ENCODE measurements at places on chromosomes 1 and 21.
A peak's percentile ranks its signal among the peaks of the same experiment; 100 is the strongest.

DNA sequence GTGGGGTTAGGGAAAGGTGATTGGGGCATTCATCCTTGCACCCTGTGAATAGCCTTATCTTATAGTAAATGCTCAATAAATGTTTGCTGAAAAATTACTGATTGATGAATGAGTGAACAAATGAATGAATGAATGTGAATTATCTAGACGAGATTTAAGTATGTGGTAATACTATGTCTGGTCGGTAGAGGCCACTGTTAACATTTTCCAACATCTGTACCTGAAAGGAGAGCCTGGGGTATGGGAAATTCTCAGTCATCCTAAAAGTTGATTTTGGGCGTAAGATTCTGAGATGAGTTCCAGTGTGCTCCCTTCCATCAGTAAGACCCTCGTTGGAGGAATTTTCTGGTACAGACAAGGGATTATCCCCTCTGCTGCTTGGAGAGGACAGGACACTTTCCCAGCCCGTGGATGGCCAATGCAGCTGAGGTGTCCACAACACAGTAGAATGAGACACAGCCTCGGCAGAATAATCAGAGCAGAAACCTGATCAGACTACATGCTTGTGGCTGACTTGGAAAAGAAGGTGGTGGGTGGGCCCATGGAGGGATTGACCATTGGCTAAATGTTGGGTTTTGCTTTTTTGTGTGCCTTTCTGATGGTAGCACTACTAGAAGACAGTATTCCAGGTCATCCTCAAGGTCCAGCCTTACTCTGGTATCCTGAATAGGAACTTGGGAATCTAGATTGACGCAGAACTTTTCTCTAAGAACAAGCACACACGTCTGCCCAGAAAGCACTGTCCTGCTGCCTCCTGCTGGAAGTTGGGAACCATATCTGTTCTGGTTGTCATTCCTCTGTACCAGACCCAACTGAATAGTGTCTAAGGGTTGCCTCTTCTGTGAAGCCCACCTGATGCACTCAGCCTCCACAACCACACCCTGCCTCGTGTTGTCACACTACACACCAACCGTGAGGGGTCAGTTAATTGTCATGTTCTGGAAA, 262.0 kb downstream of the TNR start:
- peak; percentile 5 for DNase-seq

DNA sequence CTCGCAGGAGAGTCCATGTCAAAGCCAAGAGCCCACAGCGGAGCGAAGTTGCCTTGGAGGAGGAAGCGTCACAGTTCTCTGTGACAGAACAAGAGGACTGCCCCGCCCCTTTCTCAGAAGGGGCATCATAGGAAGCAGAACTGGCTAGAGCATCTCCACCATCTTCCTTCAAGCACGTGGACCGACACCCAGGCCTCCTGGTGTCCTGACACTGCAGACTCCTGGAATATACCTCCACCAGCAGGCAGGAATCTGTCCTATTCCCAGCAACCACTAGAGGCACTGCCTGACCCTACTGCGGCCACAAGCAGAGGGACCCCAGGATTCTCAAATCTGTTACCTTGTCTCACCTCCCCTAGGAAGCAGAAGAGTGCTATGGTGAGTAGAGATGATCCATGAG, 37.8 kb downstream of the GPA33 start:
- DNase-seq: no peak

DNA sequence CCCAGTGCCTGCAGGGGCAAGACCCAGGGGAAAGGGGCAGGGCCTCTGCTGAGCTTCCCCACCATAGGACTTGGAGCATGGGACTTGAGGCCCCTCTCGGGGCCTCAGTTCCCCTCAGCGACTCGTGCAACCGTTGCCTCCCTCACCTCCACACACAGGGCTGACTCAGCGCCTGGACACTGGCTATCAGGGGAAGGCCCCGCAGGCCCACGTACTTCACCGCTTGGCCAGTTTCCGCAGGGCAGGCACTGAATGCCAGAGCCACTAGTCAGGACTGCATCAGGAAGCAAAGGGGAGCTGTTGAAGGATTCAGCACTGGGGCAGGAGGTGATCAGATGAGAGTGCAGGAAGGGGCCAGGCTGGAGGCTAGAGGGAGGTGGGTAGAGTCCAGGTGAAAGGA, 15.5 kb upstream of the FAM131C start:
- DNase-seq: no peak

DNA sequence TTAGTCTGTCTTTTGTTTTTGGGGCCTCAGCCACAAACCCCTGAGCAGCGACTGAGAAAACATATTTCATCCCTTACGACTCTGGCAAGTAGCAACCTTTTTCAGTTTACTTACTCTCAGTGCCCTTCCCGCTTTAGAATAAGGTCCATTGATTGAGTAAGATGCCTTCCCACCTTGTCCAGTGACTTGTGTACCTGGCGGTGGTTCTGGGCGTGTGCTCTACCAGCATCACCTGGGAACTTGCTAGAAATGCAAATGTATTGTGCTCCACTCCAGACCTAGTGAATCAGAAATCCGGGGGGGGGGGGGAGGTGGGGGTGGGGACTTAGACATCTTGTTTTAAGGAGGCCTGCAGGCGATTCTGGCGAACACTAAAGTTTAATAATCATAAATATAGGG, 72.1 kb downstream of the S1PR1 start:
- DNase-seq: no peak

Measured in midbrain (tissue), 1 donor.